ENCODE measurements at places on chromosomes 16 and 17. TPM values are rescaled to one million over a fixed set of nuclear protein-coding genes. Genes with fewer than 3 reads are reported as not detected.

CAVIN1 gene
- 54.3 TPM for total RNA-seq

OTOA gene
- 0.25 TPM for total RNA-seq

TBC1D3B gene
- total RNA-seq = 28.2 TPM

TNFRSF12A gene
- total RNA-seq = 45.5 TPM

GRCh38 chr16:17426451-17426850 lies 44.3 kb downstream of the XYLT1 start:
- no peak overlapping the region for H3K27ac ChIP-seq
- no peaks in the 10 kb centered on the region for H3K27me3 ChIP-seq
- no peak for DNase-seq

GRCh38 chr16:57277586-57277985 lies 6.9 kb downstream of the PLLP start:
- H3K4me1 ChIP-seq = peaks cover 7% of the 10 kb centered on the region
- no peaks in the 10 kb centered on the region for H3K36me3 ChIP-seq
- H3K27me3 ChIP-seq = peaks cover 10% of the 10 kb centered on the region
- no peak overlapping the region for H3K27ac ChIP-seq
- no peak for DNase-seq
- H3K4me3 ChIP-seq = no peak overlapping the region

DNA sequence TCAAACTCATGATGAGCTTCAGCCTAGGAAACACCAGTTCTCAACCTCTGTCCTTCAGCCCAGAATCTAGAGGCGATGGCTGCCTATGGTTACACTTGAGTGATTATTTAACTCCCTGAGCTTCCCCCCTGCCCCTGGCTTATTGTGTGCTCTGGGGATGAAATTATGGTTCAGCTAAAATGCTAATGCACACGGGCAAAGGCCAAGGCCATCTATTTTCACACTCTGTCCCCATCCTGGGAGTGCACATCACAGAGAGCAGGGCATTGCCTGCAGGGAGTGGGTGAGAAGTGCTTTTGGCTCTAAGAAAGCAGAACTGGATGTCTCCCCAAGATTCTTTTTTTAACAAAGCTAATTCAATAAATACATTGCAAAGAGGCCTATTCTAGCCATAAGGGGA lies 21.6 kb upstream of the CACNG5 start:
- no peak overlapping the region for H3K27ac ChIP-seq
- H3K4me1 ChIP-seq = no peaks in the 10 kb centered on the region
